ENCODE measurements at places on chromosomes 1 and 21.

DNA sequence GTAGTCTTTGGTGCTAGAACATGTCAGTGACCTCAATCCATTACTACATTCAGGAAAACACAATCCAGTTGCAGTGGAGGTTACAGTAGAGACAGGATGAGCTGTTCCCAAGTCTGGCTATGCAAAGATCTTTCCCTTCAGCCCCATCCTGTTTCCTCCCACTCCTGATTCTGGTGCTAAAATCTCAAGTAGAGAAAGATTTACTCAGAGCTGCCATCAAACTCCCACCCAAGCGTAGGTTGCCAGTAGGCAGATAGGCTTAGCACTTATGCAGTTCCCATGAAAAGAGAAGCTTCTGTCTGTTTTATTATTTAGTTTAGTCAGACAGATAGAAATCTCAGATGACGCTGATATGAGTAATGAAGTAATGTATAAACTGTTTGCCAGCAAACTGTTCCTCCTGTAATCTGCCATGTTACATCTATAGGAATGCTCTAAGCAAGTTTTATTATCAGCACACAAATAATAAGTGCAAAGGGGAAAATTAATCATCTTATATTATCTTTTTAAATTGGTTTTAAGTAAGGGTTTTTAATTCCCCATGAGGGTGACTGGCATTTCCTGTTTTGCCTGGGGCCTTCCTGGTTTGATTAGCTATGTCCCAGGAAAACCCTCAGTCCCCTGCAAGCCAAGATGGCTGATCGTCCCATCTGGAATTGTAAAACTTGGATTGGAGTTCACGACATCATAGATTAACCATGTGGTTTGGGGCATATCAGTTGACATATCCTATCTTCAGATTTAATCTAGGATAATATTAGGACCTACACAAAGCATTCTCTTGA lies 188.3 kb upstream of the PALMD start:
- no peak for DNase-seq

DNA sequence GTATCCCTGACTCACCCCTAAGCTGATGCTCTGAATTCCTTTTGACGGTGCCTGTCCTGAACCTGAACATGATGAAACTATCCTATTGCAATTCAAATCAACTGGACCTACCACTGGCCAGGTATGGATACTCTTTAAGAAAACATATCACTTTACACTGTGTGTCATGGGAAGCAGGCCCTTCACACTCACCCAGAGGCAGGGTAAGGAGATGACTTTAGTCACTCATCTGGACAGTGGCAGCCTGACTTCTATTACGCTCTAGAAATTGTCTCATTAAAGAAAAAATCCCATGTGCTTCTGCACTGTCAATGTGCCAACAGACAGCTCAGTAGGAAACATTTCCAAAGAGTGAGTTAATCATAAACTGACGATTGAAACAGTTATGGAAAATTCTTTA lies 94.3 kb downstream of the VAV3 start:
- DNase-seq = no peak

DNA sequence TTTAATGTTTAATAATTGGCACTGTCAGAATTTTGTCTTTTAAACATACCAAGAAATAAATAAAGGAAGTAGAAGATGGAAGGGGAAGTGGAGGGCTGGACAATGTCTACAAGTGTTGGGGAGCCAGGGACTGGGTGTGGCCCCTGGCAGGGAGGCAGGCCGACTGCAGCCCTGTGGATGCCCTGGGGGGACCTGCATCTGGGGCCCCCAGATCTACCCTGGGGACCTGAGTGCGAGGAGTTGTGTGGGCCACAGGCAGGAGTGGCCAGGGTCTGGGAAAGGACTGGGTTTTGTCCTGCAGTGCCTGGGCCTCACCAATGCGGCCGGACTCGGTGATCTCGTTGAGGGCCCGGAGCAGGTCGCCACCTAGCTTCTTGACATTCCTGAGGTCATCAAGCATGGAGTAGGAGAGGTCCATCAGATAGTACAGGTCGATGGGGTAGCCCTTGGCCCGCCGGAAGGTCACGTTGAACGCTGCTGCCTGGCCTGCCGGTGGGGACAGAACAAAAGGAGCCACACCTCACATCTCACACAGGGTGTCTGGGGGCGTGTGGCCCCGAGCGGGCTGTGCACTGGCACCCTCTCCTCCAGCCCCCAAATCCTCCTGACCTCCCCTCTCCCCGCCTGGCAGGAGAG lies 17.5 kb downstream of the ITGB2 start:
- DNase-seq = no peak

- no peak for DNase-seq
Measured at GRCh38 chr1:230899841-230900251, 31.5 kb upstream of the C1orf198 start.

GRCh38 chr1:53378061-53378460 lies 50.2 kb upstream of the LRP8 start:
- DNase-seq = no peak

- DNase-seq = no peak
Measured at GRCh38 chr1:53544728-53545515, 85.7 kb downstream of the DMRTB1 start.

DNA sequence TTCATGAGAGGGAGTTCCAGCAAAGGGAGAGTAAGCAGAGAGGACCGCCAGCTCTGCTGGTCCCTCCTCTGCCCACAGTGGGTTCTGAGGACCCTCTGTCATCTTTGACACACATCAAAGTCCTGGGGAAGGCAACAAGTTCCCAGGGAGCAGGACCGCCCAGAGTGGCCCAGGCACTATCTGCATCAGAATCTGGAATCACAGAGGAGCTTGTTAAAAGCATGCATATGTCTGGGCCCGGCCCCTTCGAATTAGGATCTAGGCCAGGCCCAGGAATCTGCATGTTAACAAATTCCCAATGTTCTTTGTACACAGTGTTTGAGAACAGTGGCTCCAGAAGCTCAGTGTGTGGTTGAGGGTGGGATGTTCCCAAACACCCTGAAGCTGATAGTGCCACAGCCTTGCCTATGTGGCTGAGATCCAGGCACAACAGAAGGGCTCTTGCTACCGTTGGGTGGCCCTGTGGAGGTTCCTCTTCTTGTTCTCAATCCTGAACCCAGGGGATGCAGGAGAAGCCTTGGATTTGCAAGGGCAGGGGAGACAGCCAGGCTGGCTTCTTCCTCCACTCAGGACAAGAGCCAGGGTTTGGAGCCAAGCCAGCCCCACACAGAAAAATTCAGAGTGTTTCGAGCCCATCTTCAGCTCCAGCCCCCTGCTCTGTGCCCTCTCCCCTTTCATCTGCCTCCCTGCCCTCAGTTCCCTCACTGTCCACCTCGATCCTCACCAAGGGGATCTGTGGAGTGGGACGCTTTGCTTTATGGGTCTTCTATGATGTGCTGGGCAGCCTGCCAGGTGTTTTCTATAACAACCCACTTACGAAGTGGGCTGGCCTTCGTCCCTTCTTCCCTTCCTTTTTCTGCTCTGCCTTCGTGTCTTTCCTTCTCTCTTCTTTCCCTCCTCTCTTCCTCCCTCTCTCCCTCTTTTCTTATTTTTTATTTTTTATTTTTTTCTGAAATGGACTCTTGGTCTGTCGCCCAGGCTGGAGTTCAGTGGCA lies 129.0 kb upstream of the TMPRSS2 start:
- DNase-seq = no peak

GRCh38 chr1:223180731-223181321 lies 37.8 kb upstream of the TLR5 start:
- peak; percentile 88 for DNase-seq

- no peak for DNase-seq
Measured at GRCh38 chr21:36545776-36546511, 66.0 kb upstream of the CLDN14 start.

DNA sequence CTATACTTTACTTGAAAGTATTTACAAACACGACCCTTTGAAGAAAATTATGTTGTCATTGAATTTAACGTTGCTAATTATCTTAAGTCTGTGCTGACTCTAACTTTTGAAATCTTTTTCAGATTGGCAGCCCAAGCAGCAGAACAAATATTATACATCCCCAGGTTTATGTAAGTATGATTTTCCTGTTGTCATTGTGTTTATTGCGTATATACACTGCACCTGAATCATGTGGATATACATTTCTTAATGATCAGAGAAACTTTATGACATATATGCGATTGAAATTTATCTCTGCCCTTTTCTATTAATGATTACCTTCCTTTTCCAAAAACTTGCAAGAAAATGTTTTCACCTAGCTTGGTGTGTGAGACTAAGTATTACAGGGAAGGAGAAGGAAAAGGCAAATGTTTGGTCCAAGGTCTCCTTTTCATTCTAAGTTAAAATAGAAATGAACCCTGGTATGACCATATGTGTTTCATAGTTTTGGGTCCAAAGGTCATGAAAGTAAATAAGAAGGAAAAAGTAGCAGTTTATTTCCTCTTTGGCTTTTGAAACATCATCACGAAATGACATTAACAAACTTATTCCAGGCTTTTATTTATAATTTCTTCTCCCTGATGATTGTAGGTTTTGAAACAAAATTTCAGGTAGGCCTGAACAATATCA lies 116.8 kb downstream of the VPS13D start:
- no peak for DNase-seq

- DNase-seq = no peak
Measured at GRCh38 chr1:94535095-94535494, 6.5 kb downstream of the F3 start.

DNA sequence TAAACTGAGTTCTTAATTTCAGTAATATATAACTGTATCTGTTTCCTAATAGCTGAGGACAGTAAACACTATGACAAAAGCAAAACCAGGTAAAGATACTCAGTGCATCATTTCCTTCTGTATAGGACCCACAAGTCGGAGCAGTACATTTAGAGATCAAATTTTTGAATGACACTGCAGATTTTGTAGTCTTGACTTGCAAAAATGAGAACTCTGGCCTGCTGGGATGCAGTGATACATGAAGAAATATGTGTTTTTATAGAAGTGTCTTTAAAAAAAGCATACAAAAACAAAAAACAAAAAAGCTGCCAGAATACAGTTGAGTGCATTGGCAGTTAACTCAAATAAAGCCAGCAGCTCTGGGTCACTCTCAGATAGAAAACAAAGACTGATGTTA lies 19.0 kb downstream of the GART start:
- no peak for DNase-seq

- no peak for DNase-seq
Measured at GRCh38 chr1:12327566-12327965, 97.7 kb downstream of the VPS13D start.

GRCh38 chr1:94859174-94859573 lies 39.0 kb downstream of the SLC44A3 start:
- no peak for DNase-seq

DNA sequence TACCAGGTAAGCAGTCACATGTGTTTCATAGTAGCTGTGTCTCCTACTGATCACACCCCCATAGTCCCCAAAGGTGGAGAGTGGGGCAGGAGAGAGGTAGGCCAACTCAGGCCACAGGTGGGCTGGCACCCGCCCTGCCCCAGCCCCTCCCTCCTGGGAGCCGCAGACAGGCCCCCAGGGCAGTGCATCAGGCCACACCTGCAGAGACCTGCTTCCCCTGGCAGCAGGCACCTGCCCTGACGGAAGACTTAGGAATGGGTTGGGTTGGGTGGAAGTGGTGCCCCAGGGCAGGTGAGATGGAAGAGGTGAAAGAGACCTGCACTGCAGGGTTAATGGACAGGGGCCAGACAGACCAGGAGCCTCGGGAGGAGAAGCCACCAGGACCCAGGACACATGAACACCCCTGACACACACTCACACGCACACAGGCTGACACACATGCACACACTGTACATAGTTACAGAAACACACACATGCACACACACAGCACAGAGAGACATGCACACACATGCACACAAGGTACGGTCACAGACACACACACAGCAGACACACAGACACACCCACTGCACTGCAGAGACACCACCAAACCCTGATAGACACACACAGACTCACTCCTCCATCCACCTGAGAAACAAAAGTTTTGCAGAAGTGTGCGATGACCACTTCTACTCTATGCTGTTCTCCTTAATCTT lies 1.7 kb upstream of the COL18A1 start:
- DNase-seq = no peak

DNA sequence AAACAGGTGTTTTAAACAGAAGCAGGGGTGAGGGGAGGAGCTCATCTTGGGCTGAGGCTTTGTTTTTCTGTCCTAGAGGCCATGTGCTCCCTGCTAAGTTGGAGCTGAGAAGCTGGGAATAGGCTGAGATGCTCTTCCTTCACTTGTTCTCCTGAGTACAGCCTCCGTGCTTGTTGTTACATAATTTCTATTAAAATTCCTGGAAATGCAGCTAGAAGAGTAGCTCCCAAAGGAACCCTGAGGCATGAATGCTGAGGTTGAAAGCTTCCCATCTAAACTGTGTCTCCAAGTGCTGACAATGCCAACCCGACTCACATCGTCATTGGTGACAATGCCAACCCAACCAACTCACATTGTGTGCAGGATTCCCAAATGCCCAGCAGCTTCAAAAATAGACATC lies 12.6 kb upstream of the ITPKB start:
- no peak for DNase-seq

DNA sequence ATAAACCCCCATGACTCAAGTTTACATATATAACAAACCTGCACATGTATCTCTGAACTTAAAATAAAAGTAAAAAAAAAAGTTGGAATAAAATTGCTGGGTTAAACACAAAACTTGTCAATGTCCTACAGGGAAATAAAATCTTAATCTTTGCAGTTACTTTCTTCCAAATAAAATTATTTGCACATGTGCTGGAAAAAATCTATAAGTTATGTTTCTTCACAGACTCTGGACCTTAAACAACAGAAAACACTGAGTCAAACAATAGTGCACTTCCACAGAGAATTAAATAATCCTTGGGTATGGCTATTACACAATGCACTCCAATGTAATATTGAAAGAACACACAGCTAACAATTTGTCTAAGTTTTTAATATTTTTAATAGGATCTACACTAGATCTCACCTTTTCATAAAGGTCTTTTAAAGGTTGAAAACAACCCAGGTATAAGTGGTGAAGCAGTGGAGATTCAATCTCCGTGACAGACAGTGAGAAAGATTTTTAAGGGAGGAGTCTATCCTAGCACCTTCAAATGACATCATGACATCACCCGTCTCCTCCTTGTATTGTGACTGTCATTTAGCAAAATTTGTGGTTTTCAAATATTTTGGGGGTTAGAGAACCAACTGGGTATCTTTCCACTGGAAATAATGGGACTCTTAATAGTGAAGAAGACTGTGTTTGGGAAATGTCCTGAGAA lies 25.2 kb upstream of the FGGY start:
- no peak for DNase-seq

- peak; percentile 77 for DNase-seq
Measured at GRCh38 chr1:40153073-40153770, 8.0 kb upstream of the RLF start.

- no peak for DNase-seq
Measured at GRCh38 chr1:233300326-233300725, 4.8 kb upstream of the PCNX2 start.
